ENCODE measurements at places on chromosomes 2 and 18.

GRCh38 chr18:24949908-24950307, 402.1 kb downstream of the ZNF521 start:
- DNase-seq: no peak

DNA sequence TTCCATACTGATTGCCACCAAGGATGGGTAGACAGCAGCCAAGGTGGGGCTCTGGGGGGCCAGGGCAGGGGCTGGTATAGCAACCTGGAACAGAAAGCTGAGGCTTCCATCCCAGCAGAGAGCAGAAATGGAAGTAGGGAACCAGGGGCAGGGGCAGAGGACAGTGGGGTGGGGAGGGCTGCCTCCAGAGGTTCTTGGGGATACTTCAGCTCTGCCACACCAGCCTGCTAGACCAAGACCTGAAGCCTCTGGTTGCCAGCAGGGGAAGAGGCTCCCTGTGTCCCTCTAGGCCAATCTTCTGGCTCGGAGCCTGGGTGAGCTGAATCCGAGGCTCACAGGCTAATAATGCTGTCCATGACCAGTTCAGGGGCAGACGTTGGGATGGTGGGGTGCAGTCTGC, 329.0 kb downstream of the DYSF start:
- no peak for DNase-seq

GRCh38 chr18:13147130-13147529, 71.4 kb upstream of the LDLRAD4 start:
- no peak for DNase-seq

DNA sequence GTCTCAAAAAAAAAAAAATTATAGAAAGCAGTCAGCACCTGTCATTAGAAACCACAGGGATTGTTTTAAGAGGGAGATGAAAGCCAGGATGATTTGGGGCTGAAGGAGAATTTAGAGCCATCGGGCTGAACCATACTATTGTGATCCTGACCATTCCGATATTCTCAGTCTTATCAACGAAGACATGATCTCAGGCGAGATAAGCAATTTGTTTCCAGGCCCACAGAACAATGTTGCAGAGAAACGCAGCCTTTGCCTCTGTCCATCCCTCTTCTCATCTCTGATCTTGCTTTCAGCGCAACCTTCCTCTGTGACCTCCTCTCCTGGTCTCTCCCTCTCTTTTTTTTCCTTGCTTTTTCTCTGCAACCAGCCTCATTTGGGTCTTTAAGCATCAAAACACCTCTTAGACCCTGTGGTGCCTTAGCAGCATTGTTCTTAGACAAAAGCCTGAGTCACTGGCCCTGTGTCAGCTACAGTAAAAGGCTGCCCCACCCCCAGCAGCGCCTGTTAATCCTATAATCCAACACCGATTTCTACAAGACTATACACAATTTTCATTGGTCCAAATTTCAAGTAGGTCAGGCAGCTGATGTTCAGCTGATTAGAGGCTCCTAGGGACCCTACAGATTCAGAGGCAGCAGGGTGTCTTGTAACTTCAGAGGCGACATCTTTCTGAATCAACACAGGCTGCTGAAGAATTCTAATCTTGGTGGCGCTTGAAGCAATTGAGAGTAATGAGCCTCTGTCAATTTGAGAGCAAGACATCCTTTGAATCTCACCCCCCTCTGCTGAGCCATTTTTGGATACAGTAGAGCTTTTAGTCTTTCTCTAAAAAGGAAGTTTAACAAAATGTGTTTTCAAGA, 206.0 kb downstream of the NCK2 start:
- DNase-seq: no peak

- DNase-seq: no peak
Measured at GRCh38 chr2:133490411-133490980, 77.8 kb downstream of the NCKAP5 start.

DNA sequence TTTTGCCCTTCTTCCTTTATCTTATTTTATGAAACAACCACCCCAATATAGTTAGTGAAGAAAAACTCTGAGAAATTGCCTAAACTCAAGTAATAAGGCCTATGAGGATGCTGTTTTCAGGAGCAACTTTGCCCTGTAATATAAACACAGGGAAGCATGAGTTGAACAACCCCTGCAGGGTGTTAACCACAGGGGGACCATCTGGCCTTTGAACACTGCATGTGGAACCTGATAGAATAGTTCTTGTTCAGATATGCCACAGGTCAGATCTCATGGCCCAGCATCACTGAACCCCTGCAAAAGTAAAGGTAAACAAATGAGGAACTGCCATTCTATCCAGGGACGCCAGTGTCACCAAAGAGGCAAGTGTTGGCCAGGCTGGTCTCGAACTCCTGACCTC, 82.6 kb downstream of the MAPK4 start:
- DNase-seq: no peak
